ENCODE measurements at places on chromosomes 7 and 10.

DNA sequence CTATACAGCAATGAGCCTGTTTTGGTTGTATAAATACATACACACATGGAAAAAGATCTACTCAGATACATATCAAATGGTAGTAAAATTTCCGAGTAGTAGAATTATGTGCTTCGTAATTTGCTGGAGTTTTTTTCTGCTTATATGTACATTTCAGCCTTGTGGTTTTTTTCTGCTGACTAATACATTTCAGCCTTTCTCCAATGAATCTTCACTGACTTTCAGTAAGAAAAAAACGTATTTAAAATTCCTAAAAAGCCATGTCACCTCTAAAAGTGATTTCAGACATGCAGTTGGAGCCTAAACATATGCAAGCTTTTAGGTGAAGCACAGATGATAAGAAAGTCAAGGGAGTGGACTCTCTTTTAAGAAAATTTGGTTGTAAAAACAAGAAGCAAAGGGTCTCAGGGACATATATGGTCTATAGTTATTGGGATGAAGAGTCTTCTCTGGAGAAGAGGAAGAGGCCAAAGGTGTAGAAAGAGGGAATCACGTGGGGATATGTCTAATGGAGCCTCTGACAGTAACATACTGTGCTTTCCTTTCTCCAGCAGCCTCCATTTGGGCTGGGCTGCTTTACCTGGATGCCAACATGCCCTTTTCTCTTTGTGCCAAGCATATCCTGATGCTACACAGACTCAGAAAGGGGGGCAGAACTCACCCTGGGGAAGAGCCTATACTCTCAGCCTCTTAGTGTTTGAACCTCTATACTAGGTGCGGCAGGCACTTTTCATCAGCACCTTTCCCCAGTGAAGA, 2.4 kb downstream of the AMPH start:
- no peak for DNase-seq

GRCh38 chr7:100567751-100568175, 5.9 kb downstream of the SAP25 start:
- no peak for DNase-seq

DNA sequence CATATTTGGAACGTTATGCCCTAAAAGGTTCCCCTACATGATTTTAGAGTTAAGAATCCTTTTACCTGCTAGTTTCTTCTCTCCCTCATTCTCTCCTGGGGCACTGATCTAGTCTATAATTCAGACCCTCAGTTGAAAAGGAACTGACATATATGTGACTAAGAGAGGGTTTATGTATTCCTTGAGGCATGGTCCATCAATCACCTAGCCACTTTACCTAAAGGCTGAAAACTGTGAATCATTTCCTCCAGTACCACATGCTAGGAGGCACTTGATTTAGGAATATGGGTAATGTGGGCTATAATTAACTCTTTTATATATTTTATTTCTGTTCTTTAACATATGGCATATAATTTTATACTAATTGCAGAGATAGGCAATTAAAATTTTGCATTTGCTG, 303.5 kb downstream of the BBS9 start:
- DNase-seq: no peak

GRCh38 chr7:2452074-2452507, 24.1 kb downstream of the GRIFIN start:
- DNase-seq: no peak

GRCh38 chr7:129569811-129570215, 41.7 kb upstream of the NRF1 start:
- no peak for DNase-seq

DNA sequence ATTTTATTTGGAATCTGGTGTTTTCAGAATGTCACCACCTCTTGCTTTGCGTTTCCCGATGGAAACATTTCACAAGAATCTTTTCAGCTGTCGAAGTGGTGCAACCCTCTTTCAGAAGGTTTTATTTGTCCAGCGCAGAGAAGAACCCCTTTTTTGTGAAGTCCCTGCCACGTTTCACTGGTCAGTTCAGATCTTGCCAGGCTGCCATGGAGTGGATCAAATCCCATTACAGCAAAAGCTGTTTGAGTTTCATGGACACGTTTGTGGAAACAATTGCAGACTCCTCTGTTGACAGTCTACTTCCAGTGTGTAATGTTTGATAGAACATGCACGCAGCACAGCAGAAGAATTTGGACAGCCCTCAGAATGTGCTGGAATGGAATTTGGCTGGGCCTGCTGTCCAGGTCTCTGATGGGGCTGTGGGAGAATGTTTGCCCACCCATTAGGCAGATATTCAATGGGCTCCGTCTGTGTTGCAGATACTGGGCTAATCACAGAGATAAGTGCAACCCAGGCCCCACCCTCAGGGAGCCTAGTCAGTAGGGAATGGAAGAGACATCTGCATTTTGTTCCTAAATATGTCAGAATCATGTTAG, 143.2 kb downstream of the GRK5 start:
- no peak for DNase-seq

DNA sequence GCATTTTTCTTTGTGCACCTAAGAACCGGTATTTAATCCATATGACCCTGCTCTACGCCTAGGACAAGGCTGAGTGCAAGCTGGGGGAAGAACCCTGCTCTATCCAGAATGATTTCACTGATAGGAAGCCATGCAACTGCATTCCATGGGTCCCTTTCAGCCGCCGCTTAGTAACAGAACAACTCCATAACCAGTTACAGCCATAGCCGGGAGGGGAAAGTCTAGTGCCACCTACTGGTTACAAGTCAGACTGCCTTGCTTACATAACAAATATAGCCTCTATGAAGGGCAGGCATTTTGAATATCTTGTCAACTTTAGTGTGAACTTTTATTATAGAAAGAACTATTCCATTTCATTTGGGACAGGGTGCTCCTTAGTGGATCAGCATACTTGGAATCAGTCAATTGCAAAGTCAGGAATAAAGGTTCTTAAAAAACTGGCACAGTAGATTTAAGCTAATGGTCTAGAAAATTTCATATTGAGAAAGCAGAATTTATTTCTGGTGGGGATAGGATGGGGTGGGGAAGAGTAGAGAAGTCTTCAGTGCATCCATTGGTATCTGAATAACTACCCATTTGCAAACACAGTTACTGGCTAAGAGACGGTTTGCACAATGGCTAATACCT, 521.7 kb downstream of the ADRA2A start:
- DNase-seq: peak; percentile 56
